ENCODE measurements at places on chromosomes 2 and 18.

DNA sequence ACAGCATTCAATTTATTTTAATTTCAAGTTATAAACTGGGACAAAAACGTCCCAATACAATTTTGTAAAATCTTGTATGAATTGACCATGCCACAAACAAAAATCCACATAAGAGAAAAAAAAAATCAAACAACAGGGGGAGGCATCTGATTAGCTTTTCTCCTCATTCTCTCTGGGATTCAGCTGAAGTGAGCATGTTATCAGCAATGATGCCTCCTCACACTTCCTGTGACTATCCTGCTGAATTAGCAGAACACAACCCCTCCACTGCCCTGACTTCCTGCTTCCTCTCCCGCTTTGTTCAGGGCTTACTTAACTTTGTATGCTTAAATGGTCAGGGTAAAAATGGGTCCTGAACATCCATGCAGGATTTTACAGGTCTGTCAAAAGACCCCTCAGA is 132.2 kb upstream of the ITGB6 start:
- DNase-seq: peak; percentile 9

DNA sequence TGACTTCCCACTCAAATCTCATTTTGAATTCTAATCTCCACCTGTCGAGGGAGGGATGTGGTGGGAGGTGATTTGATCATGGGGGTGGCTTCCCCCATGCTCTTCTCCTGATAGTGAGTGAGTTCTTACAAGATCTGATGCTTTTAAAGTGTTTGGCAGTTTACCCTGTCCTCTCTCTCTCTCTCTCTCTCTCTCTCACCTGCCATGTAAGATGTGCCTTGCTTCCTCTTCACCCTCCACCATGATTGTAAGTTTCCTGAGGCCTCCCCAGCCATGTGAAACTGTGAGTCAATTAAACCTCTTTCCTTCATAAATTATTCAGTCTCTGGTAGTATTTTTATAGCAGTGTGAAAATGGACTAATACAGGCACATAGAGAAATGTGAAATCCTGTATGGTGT is 7.0 kb upstream of the LDAH start:
- DNase-seq: no peak

DNA sequence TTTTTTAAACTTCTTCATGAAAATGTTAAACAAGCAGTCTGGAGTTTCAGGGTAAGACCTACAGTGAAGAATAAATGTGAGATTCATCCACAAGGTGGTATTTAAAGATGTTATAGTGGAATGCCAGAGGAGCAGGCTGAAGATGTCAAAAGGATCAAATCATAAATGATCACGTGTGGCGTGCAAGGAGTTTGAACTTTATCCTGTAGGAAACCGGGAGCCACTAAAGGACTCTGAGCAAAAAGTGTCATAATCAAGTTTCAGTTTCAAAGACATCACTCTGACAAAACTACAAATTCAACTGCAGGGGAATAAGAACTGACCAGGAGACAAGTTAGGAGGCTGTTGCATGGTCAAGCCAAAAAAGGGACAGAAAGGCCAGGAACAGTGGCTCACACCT is 19.9 kb downstream of the NHEJ1 start:
- no peak for DNase-seq

GRCh38 chr2:198518935-198519334 is 714.5 kb downstream of the PLCL1 start:
- DNase-seq: no peak

GRCh38 chr18:377088-377487 is 109.2 kb upstream of the THOC1 start:
- DNase-seq: no peak

GRCh38 chr2:112204411-112204810 is 50.4 kb downstream of the ZC3H8 start:
- DNase-seq: peak; percentile 47

DNA sequence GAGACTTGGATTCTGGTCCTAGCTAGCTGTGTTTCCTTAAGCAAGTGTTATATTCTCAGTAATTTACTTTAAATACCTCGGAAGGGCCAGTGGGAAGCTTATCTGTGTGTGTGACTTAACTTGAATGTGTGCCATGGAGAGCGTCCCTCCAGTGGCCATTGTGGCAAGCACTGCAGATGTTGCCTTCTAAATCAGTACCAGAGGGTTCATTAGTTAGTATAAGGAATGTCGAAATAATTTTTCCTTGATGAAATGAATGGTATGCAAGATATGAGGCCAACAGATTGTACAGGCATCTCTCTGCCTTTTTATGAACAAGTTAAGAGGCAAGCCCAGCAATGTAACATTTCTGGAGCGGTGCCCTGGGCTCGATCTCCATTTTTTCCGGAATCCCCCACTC is 52.0 kb downstream of the FBXO36 start:
- peak; percentile 16 for DNase-seq

DNA sequence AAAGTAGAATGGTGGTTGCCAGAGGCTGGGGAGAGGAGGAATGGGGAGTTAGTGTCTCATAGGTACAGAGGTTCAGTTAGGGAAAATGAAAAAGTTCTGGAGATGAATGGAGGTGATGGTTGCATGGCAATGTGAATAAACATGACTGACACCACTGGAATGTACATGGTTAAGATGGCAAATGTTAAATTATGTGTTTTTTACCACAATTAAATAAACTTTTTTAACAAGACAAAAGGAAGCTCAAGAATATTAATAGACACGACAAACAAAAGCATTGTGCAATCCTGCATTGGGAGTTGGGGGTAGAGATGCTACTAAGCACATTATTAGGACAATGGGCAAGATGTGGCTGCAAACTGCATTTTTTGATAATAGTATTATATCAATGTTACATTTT is 147.7 kb downstream of the TWIST2 start:
- DNase-seq: no peak

GRCh38 chr18:58928386-58928785 is 63.7 kb downstream of the ZNF532 start:
- DNase-seq: no peak

DNA sequence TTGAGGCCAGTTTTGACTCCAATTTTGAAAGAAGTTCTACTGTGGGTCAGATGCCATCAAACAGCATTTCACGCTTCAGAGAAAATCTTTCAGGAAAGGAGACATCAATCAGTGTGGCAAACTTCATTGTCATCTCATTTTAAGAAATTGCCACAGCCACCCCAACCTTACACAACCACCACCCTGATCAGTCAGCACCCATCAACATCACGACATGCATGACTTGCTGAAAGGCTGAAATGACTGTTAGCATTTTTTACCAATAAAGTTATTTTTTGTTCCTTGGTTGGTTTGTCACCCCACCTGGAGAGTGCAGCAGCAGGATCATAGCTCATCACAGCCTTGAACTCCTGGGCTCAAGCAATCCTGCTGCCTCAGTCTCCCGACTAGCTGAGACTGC is 10.4 kb downstream of the DNAJC10 start:
- no peak for DNase-seq

DNA sequence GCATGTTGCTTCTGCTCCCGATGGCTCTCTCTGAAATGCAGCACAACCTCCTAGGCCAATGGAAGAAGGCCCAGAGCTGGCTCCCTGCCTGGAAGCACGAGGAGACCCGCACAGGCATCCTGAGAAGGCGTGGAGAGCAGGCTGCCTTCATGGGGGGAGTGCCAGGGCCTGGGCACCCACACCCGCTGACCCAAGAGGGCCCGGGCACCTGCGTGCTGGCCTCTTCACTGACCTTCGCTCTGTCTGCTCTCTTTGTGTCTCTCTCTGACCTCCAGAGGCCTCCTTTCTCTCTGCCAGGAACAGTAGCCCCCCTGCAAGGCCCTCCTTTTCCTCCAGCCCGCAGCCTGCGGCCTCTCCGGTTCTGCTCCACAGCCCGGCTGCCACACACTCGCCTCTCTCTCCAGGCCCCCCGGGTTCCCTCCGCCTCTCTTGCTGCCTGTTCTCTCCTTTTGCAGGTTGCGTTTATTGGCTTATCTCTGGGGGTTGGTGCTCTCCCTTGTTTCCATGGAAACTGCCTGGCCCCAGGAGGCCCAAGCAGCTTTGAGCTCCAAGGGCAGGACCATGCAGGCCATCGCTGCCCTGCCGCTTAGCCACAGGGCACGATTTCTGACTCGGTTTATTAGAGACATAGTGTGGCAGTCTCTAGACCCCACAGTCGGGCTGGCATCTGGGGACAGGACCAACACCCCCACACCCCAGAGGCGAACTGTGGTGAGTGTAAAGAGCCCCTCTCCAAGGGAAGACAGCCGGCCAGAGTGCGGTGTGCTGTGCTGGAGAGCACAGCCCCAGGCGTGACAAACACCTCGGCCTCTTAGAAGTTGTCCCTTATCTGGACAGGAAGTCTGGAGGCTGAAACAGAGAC is 1.7 kb downstream of the MZT2B start:
- DNase-seq: no peak

GRCh38 chr18:2395427-2396161 is 175.7 kb downstream of the METTL4 start:
- no peak for DNase-seq

GRCh38 chr2:2662037-2662846 is 331.2 kb upstream of the MYT1L start:
- no peak for DNase-seq

GRCh38 chr2:134198006-134198634 is 55.8 kb upstream of the MGAT5 start:
- no peak for DNase-seq

- DNase-seq: no peak
Measured at GRCh38 chr2:120866071-120866470, 130.4 kb downstream of the GLI2 start.

- no peak for DNase-seq
Measured at GRCh38 chr2:51469102-51469501, 437.2 kb upstream of the NRXN1 start.

- DNase-seq: no peak
Measured at GRCh38 chr2:28751956-28752630, 463 bp downstream of the PPP1CB start.

GRCh38 chr2:27086724-27087593 is at the start of gene KHK:
KHK (plus strand) TSS chr2:27086772; CDS start chr2:27087260, 488 bp downstream.
- DNase-seq: peak; percentile 62

- DNase-seq: no peak
Measured at GRCh38 chr2:108932736-108933332, 56.2 kb downstream of the EDAR start.

DNA sequence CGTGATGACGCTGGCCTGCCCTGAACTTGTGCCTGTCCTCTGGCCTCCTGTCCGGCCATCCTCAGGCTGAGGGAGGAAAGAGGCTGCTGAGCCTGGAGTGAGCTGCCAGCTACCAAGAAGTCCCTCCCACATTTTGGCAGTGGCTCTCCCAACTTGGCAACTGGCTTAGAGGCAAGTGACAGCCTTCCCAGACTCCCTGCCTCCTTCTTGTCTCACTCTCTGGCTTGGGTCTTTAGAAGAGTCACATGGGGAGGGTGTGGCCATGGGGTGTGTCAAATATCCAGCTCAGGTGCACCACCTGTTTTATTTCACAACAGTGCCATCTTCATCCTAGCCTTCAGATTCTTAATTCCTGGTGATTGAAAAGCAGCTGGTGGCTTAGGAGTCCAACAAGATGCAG is 222.9 kb downstream of the PRKCE start:
- no peak for DNase-seq

GRCh38 chr2:12173271-12173942 is 427.0 kb downstream of the LPIN1 start:
- no peak for DNase-seq

DNA sequence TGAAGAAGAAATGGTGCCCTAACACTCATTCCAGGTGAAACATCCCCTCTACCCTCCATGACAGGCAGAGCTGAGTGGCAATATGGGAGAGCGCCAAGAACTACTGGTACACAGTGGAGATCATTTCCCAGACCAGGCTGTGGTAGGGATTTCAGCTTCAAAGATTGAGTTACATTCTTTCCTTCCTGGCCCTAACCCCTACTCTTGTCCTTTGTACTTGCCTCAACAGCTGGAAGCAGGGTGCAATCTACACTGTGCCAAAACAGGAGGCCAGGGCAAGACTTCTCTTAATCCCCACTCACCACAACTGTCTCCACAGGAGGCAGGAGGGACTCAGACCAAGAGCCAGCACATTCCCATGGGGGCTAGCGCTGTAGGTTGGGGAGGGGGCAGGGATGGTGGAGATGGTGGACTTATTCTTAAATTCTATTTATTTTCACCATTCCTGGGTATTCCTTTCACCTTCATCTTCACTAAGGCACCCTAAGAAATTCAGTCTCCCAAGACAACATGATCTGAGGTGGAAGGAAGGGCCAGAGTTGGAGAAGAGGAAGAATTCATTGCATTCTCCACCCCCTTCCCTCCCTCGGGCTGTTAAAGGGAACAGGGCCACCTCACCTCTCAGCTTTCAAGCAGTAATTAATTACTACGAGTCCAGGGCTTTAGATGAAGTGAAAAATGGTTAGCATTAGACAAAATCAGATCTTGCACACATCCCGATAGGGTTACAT is 65.9 kb downstream of the AAK1 start:
- no peak for DNase-seq

DNA sequence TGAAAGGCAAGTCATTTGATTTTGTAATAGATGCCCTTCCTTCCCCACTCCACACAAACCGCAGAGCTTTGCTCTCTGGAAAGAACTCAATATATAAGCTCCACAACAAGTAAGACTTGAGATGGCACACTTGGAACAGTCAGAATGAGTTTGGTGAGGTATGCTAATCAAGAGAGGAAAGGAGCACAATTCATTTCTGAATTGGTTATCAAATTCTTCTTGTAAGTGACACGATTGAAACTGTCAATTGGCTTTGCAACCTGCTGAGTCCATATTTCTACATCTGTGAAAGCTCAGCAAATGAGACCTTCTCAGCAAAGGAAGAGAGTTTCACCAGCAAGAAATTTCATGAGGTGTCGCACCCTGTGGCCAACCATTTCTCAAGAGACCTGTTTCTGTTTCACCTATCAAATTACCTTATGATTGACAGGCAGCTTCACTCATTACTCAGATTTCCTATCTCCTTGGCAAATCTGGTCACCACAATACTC is 19.1 kb downstream of the CTLA4 start:
- DNase-seq: no peak

DNA sequence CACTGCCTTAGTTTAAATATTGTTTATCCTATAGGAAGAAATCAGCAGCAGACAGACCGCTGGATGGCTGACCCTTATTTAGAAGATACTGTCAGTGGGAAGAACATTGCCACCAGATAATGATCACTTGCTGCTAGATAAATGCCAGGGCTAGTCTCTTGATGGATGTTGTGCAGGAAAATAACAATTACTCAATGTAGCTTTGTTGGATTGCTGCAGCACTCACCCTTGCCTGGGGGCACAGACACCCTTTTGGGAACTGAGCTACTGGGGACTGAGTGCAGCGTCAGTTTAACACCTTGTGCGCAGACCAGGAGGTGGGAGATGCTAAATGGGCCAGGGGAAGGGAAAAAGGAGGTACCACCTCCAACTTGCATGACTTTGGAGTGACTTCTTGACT is 64.2 kb upstream of the CAPN13 start:
- no peak for DNase-seq

- DNase-seq: no peak
Measured at GRCh38 chr2:15271276-15271675, 289.9 kb downstream of the NBAS start.
